ENCODE measurements at places on chromosomes 13 and 19. TPM values are rescaled to one million over a fixed set of nuclear protein-coding genes. Genes with fewer than 3 reads are reported as not detected.

The CCDC9 gene
- 11.9 TPM for total RNA-seq

The ZNF677 gene
- 18.7 TPM for total RNA-seq

The APOC1 gene
- total RNA-seq, result not detected

The HS6ST3 gene
- under 0.01 TPM for total RNA-seq

The SPACA6 gene
- total RNA-seq, result 5.2 TPM

The LYL1 gene
- 5.0 TPM for total RNA-seq

The ZNF491 gene
- 5.3 TPM for total RNA-seq
